ENCODE measurements at places on chromosomes 11 and 22. TPM values are rescaled to one million over a fixed set of nuclear protein-coding genes. Genes with fewer than 3 reads are reported as not detected.

TLCD5 gene
- total RNA-seq = 3.1 TPM

DNA sequence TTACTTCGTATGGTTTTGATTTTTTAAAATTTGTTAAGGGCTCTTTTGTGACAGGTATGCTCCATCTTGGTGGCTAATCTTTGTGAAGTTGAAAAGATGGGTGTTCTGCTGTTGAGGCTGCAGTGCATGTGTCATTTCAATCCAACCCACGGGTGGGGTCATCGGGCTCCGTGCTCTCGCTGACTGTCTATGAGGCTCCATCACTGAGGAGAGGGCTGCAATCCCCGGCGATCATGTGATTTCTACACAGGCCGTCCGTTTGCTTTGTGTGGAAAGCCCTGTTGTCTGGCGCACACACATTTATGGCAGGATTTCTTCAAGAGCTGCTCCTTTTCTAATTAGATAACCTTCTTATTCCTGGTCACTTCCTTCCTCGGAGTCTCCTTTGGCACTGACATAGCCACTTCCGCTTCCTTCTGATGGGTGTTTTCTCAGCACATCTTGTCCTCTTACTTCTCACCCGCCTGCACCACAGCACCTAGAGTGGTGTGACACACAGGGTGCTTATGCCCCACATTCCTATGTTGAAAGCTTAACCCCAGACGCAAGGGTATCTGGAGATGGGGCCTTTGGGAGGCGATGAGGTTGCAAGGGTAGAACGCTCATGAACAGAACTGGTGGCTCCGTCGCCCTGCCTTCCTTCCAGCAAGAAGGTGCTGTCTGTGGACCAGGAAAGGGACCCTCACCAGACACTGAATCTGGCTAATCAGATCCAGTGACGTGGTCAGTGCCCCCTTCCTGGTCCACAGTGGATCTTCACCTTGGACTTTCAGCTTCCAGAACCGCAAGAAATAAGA lies 9.4 kb downstream of the MOB2 start:
- no peak for DNase-seq
- H3K36me3 ChIP-seq = peaks cover 78% of the 10 kb centered on the region
- no peaks in the 10 kb centered on the region for H3K27me3 ChIP-seq
- no peaks in the 10 kb centered on the region for H3K4me1 ChIP-seq
- H3K4me3 ChIP-seq = no peak overlapping the region

GRCh38 chr11:29530961-29531360 lies 485.9 kb downstream of the KCNA4 start:
- H3K4me3 ChIP-seq = no peak overlapping the region
- no peak for DNase-seq
- H3K27ac ChIP-seq = no peak overlapping the region

DNA sequence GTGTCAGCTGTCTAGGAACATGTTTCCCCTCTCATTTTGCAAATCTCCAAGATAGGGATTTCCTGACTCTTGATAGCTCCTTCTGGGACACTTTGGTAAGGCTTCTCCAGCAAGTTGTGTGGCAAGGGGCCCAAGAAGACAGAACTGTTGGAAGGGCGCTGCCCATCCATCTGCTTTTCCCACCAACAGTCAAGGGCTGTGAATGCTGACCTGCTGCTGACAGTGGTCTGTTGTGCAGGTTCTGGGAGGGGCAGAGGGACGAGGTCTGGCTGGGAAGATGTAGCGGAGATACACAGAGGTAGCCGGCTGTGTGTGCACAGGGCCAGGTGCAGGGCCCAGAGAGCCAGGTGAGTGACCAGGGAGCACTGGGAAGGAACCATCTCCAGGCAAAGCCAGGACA lies 12.2 kb downstream of the BCR start:
- no peaks in the 10 kb centered on the region for H3K4me1 ChIP-seq
- H3K4me3 ChIP-seq = no peak overlapping the region
- H3K27me3 ChIP-seq = no peaks in the 10 kb centered on the region
- H3K36me3 ChIP-seq = no peaks in the 10 kb centered on the region

TMPRSS4 gene
- total RNA-seq = 41.3 TPM

- no peak overlapping the region for H3K4me3 ChIP-seq
- H3K36me3 ChIP-seq = no peaks in the 10 kb centered on the region
- no peak for DNase-seq
- peaks cover 4% of the 10 kb centered on the region for H3K4me1 ChIP-seq
- no peaks in the 10 kb centered on the region for H3K27me3 ChIP-seq
These were observed 3.1 kb downstream of the EIF3M start for GRCh38 chr11:32586576-32587190.

KLHL35 gene
- not detected for total RNA-seq

DNA sequence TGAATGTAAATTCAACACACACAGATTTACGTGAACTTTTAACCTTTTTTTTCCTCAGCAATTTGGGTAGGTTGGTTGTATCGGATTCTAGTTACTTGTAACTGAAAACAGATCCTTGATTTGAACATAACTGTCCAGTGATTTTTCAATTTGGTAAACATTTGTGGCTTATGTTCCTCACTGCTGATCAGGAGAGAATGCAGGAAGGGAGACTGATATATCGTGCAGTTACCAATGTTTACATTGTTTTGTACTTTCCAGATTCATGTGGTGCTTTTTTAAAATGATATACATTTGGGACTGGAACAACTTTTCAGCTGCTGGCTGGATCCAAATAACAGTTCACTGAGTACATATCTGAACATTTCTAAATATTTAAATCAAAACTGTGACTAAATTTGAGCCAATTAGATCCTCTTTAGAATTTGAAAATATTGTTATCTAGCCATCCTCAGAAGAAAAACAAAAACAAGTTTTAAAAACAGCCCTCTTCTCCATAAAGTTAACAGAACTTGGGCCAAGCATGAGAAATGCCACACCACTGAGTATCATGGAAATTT lies 84.3 kb upstream of the MTMR2 start:
- no peak overlapping the region for H3K4me3 ChIP-seq
- H3K36me3 ChIP-seq = no peaks in the 10 kb centered on the region
- no peaks in the 10 kb centered on the region for H3K27me3 ChIP-seq

TRIM21 gene
- 17.2 TPM for total RNA-seq

SCGB2A2 gene
- not detected for total RNA-seq

- H3K36me3 ChIP-seq = no peaks in the 10 kb centered on the region
- no peak overlapping the region for H3K4me3 ChIP-seq
- no peaks in the 10 kb centered on the region for H3K4me1 ChIP-seq
- no peaks in the 10 kb centered on the region for H3K27me3 ChIP-seq
- no peak for DNase-seq
These were observed 12.1 kb downstream of the PRG3 start for GRCh38 chr11:57368845-57369232.

- H3K27ac ChIP-seq = peak overlapping the region; percentile 87
- peak overlapping the region; percentile 52 for H3K4me3 ChIP-seq
- H3K4me1 ChIP-seq = peaks cover 8% of the 10 kb centered on the region
- DNase-seq = peak; percentile 81
These were observed 4.0 kb upstream of the MCAM start for GRCh38 chr11:119320776-119321524.

DNA sequence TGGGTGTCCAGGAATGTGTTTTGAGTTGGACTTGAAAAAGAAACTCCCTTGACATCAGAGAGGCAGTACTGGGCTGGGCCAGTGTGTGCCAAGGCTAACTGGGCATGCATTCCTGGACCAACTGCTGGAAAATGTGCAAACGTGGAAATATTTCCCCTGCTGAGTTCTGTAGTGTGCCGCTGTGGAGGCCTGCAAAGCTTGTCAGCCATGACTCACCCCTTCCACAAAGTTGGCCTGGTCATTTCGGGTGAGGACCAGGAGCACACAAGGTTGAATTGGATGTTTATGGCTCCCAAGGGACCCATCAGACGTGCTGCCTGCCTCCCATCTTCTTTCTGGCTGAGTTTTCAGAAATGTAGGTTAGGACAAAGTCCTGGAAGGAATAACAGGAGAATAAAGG lies 513.1 kb downstream of the MIAT start:
- H3K27ac ChIP-seq = no peak overlapping the region
- H3K27me3 ChIP-seq = no peaks in the 10 kb centered on the region
- no peaks in the 10 kb centered on the region for H3K36me3 ChIP-seq
- no peaks in the 10 kb centered on the region for H3K4me1 ChIP-seq

GRCh38 chr11:112134473-112134872 lies 29.4 kb downstream of the IL18 start:
- no peak overlapping the region for H3K4me3 ChIP-seq
- DNase-seq = no peak
- no peaks in the 10 kb centered on the region for H3K27me3 ChIP-seq
- H3K36me3 ChIP-seq = no peaks in the 10 kb centered on the region

WBP2NL gene
- 2.1 TPM for total RNA-seq
